Uterine smooth muscle cell (primary cell): ENCODE measurements at places on chromosomes 16 and 17. TPM values are rescaled to one million over a fixed set of nuclear protein-coding genes. Genes with fewer than 3 reads are reported as not detected.

The CDRT15 gene
- not detected in 2 replicates for total RNA-seq

The CCL8 gene
- not detected in 2 replicates for total RNA-seq

The APOH gene
- not detected in 2 replicates for total RNA-seq

The SLC38A8 gene
- not detected in 2 replicates for total RNA-seq

The KRTAP4-3 gene
- total RNA-seq: not detected in 2 replicates

The RAB34 gene
- total RNA-seq: 172 and 176 TPM in 2 replicates

The TRAF7 gene
- 46.6 and 52.6 TPM in 2 replicates for total RNA-seq

The TMEM235 gene
- not detected in 2 replicates for total RNA-seq

The MYH1 gene
- under 0.01 TPM in 1 of 2 replicates, not detected in the other for total RNA-seq

The C17orf78 gene
- not detected in 2 replicates for total RNA-seq

The CA7 gene
- total RNA-seq: not detected in 2 replicates

The SLC16A13 gene
- 1.00 and 1.7 TPM in 2 replicates for total RNA-seq

The TMEM204 gene
- total RNA-seq: 4.8 and 7.2 TPM in 2 replicates

The HSF5 gene
- total RNA-seq: not detected in 2 replicates

The DNAI2 gene
- total RNA-seq: not detected in 2 replicates

The C16orf92 gene
- not detected in 2 replicates for total RNA-seq

The MTSS2 gene
- total RNA-seq: 15.6 and 22.7 TPM in 2 replicates

The IRX6 gene
- total RNA-seq: not detected in 2 replicates

The TNK1 gene
- total RNA-seq: under 0.01 and 0.66 TPM in 2 replicates

The INCA1 gene
- 0.11 and 0.37 TPM in 2 replicates for total RNA-seq

The WFIKKN1 gene
- total RNA-seq: 0.25 and 0.33 TPM in 2 replicates

The PPY gene
- not detected in 2 replicates for total RNA-seq

The TM4SF5 gene
- total RNA-seq: not detected in 2 replicates

The ACSM5 gene
- 0.50 and 0.66 TPM in 2 replicates for total RNA-seq

The HSD17B1 gene
- 2.3 and 3.7 TPM in 2 replicates for total RNA-seq

The LPCAT2 gene
- 18.5 and 28.1 TPM in 2 replicates for total RNA-seq

The RCVRN gene
- total RNA-seq: not detected in 2 replicates

The HOXB9 gene
- not detected in 2 replicates for total RNA-seq

The APOBR gene
- total RNA-seq: not detected in 2 replicates

The WFIKKN2 gene
- total RNA-seq: under 0.01 and 0.12 TPM in 2 replicates

The ESRP2 gene
- total RNA-seq: 0.12 and 0.22 TPM in 2 replicates

The SPATA22 gene
- not detected in 2 replicates for total RNA-seq

The CDH11 gene
- 138 and 151 TPM in 2 replicates for total RNA-seq

The HAP1 gene
- total RNA-seq: under 0.01 TPM in 1 of 2 replicates, not detected in the other

The FOXN1 gene
- under 0.01 TPM in 1 of 2 replicates, not detected in the other for total RNA-seq

The CDH15 gene
- 0.11 and 0.37 TPM in 2 replicates for total RNA-seq
